ENCODE measurements at places on chromosomes 1 and 21. TPM values are rescaled to one million over a fixed set of nuclear protein-coding genes. Genes with fewer than 3 reads are reported as not detected.
A peak's percentile ranks its signal among the peaks of the same experiment; 100 is the strongest.

Gene SLC27A3
- 13.8 TPM for total RNA-seq

Gene SRM
- total RNA-seq, result 70.7 TPM

Gene NUDC
- total RNA-seq, result 124 TPM

Gene GATAD2B
- total RNA-seq, result 4.2 TPM

Gene TIAM1
- not detected for total RNA-seq

Gene OR2W3
- not detected for total RNA-seq

Gene YY1AP1
- total RNA-seq, result 24.6 TPM

Gene RAP1GAP
- total RNA-seq, result 69.0 TPM

Gene KCNJ10
- not detected for total RNA-seq

Gene SLFNL1
- 0.23 TPM for total RNA-seq

Gene ALG14
- 2.0 TPM for total RNA-seq

Gene BARHL2
- not detected for total RNA-seq

Gene PTPN14
- total RNA-seq, result 11.0 TPM

Gene TRIM17
- total RNA-seq, result not detected

Gene WNT3A
- total RNA-seq, result not detected

- DNase-seq, result no peak
Observed at GRCh38 chr21:14977814-14978213, 87.0 kb downstream of the NRIP1 start.

- no peak for DNase-seq
Observed at GRCh38 chr1:107525961-107526360, 385.1 kb downstream of the NTNG1 start.

GRCh38 chr1:26570287-26570686, 40.7 kb downstream of the RPS6KA1 start:
- DNase-seq, result no peak

DNA sequence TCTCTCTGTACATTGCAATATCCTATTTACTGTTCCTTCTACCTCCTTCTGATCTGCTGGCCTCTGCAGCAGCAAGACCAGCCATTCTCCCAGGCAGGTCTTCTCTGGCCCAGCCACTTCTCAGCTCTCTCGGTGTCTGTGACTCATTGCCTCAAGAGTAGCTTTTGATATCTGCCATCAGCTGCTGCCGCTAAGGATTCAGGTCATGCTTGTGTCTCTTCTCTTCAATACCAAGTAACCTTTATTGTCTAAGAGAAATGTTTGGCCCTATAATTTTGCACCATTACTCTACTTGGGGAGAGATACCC, 101.8 kb downstream of the TMEM53 start:
- DNase-seq, result no peak

DNA sequence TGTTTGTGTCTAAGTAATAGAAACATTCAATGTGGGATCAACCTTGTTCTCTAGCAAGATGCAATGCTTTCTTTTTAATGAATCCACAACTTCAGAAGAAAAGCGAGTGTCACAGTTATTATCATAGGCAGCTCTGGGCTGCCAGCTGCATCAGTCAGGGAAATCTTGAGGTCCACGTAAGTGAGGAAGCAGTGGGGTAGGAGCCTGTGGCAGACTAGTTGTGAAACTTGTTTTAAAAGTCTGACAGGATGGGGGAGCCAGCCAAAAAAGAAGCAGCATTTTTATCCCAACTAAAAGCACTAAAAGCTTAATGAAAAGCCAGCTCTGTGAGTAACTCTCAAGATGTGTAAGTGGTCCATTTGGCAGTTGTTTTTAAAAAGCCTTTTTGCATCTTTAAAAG, 113.1 kb downstream of the ZNF326 start:
- DNase-seq, result no peak

DNA sequence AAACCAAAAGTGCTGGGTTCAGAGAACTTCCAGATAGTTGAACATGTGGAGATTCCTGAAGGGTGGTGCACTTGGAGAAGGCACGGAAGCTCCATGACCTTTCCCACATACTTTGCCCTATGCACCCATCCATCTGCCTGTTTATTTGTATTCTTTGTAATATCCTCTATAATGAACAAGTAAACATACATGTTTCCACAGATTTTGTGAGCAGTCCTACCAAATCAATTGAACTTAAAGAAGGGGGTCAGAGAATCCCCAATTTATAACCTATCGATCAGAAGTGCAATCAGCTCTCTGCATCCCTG, 121.4 kb downstream of the ADSS2 start:
- no peak for DNase-seq

GRCh38 chr21:34133392-34133791, 60.0 kb downstream of the MRPS6 start:
- DNase-seq, result no peak

DNA sequence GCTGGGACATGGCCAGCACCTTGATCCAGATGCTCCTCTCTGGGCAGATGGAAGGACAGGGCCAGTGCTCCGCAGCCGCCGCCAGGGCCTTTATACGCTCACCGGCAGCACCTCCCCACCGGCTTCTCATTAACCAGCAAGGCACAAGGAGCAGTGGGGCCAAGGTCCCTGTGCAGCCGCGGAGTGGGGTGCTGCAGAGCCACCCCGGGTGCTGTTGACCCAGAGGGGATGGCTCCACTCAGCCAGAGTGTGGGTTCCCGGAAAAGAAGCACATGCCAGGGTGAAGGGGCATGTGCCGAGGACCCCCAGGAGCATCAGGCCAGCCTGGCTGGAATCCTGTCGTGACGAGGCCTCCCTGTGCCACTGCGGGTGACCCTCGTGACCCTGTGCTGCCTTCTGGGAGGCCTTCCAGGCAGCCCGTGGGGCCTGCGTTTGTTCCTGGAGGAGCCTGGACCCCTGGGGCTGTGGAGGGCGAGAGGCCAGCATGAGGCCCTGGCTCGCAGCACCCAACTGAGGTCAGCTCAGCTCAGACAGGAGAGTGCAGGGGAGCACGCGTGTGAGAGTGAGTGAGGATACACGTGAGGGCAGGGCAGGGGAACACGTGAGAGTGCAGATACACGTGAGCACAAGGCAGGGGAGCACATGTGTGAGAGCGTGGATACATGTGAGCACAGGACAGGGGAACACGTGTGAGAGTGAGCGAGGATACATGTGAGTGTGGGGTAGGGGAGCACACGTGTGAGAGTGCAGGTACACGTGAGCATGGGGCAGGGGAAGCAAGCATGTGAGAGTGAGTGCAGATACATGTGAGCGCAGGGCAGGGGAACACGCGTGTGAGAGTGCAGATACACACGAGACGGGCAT, at the start of gene FTCD:
FTCD (minus strand) TSS at position 66 of the 864 bp plus-strand sequence; CDS start at position 10, 56 bp downstream.
- no peak for DNase-seq

- no peak for DNase-seq
Observed at GRCh38 chr1:82466891-82467290, 666.2 kb downstream of the ADGRL2 start.

- no peak for DNase-seq
Observed at GRCh38 chr1:57319165-57319564, 104.7 kb downstream of the DAB1 start.

DNA sequence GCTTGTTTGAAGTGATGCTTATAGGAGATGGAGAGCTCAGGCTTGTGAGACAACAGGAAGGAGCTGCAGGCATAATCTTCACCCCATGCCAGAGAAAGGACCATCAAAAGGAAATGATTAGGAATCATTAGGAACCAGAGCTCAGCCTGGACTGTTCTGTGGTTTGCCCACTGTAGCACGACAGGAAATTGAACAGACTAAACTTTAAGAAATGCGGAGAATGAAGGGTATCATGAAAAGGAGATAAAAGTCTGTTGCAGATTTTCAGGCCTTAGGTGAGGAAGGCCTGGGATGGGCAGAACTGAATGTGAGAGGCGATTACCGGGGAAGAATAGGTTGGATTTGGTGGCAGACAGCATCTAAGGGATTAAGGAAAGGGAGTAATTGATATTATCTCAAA, 292.0 kb upstream of the PLXNA2 start:
- DNase-seq, result no peak

GRCh38 chr21:36990508-36991205, 15.8 kb upstream of the RIPPLY3 start:
- DNase-seq, result no peak

DNA sequence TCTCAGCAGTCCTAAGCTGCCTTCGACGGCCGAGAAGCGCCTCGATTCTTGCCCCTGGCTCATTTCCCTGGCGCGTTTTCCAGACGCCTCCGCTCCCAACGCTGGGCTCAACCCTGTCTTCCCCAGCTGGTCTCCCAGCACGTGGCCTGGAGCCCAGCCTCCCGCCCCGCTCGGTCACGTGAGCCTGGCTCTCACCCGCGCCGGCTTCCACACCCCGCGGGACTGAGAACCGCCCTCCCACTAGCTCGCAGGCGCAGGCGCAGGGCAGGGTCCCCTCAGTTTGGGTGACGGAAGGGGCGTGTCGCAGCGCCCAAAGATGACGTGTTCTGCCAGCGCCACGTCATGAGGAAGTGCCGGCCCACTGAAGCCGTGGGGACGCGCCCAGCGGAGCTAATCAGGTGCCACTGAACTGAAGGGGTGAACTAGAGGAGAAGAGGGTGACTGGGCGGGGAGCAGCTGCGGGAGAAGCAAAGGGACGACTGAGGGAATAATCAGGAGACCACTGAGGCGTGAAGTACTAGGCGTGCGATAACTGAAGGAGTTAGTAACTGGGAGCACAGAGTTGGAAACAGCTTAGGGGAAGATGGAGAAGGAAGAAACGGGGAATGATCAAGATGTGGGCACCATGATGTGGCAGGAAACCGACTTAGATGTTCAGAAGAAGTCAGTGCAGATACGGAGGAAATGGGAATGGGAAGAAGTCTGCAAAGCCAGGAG, at the start of gene DHDDS:
DHDDS (plus strand) TSS at position 343 of the 717 bp plus-strand sequence. CDS start 625 bp downstream, outside the sequence.
- peak; percentile 99 for DNase-seq

GRCh38 chr1:3922851-3923250, 22.8 kb upstream of the C1orf174 start:
- DNase-seq, result no peak

- DNase-seq, result no peak
Observed at GRCh38 chr1:11429226-11429625, 49.7 kb upstream of the DISP3 start.

GRCh38 chr1:47160716-47161115, 23.5 kb downstream of the CYP4A22 start:
- no peak for DNase-seq

DNA sequence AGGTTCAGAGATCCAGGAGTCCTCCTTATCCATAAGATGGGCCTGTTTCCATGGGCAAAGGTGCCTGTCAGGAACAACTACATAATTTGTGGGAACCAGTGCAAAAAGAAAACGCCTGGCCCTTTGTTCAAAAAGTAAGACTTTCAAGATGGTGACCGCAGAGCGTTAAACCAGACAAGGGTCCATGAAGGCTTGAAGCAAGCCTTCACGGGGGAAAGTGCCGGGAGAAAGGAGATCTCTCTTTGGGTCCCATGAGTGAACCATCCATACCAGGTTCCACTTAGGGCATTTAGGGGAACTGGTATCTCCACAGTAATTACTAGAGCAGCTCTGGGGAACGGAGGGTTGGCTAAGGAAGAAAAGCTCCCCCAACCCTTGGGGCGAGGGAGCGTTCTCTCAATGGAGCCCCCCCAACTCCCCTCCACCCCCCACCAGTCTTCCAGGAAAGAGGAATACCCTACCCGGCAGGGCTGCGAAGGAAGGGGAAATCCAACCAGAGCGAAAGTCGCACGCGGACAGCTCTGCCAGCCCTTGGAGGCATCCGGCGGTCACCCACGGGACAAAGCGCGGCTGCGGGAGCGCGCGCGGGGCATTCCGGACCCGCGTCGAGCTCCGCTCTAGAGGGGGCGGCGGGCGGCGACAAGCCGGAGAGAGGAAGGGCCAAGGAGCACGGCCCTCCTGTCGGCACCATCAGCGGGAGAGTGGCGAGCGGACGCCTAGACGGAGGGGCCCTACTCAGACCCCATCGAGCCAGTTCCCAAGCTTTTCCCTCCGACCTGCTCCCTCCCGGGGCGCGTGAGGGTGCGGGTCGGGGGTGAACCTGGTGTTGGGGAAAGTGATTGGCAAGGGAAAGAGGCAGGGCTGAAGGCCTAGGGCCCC, 687 bp upstream of the RASSF5 start:
- no peak for DNase-seq

DNA sequence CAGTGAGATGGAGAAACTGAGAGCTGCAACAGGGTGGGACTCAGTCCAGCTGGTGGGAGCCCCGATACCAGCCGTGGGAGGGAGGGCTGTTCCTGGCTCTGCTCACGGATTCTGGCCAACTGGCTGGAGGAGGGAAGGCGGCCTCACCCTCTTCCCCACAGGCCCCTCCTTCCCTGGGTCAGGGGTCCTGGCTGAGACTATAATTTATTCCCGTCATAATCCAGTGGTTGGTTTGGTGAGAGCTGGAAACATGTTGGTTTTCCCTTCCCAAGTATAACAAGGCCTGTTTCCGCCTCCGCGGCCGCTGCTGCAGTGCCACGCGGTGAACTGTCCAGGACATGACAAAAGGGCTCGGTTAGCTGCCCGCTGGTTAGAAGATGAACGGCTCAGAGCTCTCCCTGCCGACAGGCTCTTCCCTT, 10.0 kb downstream of the PTPRF start:
- DNase-seq, result no peak

DNA sequence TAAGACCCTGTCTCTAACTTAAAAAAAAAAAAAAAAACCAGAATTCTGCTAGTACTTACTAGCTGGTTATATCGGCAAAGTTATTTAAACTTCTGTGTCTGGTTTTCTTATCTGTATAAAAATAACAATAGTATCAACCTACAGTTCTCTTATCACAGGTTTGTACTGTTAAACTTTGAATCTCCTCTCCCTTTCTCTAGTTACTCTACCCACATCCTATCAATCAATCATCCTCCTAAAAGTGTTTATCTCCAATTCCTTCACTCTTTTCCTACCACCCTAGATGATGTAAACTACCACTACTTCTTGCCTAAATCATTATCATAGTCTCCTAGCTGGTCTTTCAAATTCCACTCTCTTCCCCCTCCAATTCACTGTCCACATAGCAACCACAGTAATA, 27.6 kb downstream of the USP33 start:
- no peak for DNase-seq

DNA sequence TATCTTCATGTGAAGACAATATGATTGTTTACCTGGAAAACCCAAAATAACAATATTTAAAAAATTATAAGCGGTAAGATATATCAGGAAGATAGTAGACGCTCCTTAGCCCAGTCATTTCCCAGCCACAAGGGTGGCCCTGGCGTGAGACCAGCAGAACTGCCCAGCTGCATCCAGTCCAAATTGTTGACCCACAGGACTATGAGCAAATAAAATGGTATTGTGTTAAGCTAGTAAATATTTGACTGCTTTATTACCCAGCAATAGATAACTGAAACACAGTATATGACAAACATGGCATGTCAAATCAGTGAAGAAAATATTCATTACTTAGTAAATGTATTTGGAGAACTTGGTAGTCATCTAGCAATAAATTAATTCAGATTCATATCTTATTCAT, 294.3 kb upstream of the SPAG17 start:
- DNase-seq, result no peak

- DNase-seq, result no peak
Observed at GRCh38 chr21:20943561-20943997, 54.6 kb upstream of the NCAM2 start.

DNA sequence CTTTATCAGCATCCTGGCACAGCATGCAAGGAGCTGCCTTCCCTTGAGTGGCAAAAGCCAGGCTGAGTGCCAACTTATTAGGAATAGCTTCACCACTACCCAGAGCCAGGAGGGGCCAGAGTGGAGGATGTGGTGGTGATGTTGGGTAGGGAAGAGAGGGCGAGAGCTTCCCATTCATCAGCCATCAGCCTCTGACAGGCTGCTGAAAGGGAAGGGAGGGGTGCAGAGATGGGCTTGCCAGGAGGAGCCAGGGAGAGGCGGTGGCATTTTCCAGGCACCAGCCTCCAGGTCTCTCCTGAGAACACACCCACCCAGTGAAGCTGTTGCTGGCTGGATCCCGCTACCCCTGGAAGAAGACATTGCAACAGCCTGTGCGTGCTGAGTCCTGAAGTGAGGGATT, 168.5 kb downstream of the ACTL8 start:
- no peak for DNase-seq

- no peak for DNase-seq
Observed at GRCh38 chr1:116382857-116383483, 9.9 kb downstream of the ATP1A1 start.
